OCI-LY7 (cell line): ENCODE measurements at places on chromosomes 11 and 22.

DNA sequence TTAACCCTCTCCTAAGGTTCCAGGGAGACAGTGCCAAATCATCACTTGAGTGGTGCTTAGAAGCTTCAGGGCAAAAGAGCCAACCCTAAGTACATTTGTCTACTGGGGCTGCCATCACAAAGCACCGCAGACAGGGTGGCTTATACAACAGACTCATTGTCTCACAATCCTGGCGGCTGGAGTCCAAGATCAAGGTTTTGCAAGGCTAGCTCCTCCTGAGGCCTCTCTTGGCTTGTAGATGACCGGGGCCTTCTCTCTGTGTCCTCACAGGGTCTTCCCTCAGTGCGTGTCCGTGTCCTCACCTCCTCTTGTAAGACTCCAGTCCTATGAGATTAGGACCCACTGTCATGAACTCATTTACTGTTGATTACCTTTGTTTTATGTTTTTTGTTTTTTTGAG lies 34.1 kb upstream of the CD81 start:
- no peak for DNase-seq

DNA sequence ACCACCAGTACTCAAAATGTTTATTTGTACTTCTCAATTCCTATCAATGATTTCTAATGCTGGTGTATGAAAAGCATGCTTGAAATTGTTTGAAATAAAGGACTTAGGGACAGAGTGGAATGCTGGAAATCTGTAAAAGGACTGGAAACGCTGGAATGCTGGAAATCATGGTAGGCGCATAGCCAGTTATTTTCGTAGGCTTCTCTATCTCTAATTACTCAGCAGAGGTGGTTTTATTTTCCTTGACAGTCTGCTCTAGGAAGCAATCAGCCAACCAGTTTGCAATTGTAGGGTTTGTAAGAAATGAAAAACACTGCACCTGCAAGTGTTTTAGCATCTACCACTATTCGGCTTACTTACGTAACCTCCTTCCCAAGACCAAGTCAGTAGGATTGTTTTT lies 788 bp downstream of the LIN7C start:
- no peak for DNase-seq

GRCh38 chr11:132114185-132114584 lies 743.8 kb downstream of the NTM start:
- DNase-seq = no peak

GRCh38 chr22:27764722-27765236 lies 36.8 kb downstream of the MN1 start:
- DNase-seq = no peak

- DNase-seq = no peak
Observed at GRCh38 chr11:87754685-87755084, 420.6 kb downstream of the RAB38 start.

- no peak for DNase-seq
Observed at GRCh38 chr11:130882138-130882551, 34.1 kb downstream of the SNX19 start.

DNA sequence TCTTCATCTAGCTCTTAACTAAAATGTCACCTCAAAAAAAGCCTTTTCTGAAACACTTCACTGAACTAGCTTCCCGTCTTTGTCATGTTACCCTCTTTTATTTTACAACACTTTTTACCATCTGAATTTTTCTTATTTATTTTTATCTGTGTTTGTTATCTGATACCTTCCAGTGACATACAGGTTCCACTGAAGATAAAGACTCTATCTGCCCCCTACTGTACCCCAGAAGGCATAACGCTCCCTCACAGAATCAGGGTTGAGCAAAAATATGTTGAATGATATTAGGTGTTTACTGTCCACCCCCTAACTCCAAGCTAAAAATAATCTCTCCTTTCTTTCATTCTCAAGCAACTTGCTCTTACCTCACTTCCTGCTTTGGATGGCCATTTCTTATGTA lies 654.2 kb downstream of the NELL1 start:
- no peak for DNase-seq

DNA sequence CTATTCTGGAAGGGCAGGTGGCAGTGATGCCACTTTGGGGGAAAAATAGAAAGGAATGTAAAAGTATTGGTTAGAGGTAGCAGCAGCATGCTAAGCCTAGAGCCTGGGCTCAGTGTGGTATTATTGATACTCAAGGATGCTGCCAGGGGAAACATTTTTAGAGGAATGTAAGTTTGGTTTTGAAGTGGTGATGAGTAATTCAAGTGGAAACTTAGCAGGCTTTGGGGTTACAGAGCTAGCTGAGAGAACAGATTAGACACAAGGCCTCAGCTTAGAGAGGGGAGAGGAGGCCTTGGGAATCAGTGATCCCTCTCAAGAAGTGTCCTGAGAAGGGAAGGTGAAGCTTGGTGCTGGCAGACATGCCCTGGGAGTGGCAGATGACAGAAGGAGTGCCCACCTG lies 32.9 kb upstream of the DDI1 start:
- DNase-seq = no peak

DNA sequence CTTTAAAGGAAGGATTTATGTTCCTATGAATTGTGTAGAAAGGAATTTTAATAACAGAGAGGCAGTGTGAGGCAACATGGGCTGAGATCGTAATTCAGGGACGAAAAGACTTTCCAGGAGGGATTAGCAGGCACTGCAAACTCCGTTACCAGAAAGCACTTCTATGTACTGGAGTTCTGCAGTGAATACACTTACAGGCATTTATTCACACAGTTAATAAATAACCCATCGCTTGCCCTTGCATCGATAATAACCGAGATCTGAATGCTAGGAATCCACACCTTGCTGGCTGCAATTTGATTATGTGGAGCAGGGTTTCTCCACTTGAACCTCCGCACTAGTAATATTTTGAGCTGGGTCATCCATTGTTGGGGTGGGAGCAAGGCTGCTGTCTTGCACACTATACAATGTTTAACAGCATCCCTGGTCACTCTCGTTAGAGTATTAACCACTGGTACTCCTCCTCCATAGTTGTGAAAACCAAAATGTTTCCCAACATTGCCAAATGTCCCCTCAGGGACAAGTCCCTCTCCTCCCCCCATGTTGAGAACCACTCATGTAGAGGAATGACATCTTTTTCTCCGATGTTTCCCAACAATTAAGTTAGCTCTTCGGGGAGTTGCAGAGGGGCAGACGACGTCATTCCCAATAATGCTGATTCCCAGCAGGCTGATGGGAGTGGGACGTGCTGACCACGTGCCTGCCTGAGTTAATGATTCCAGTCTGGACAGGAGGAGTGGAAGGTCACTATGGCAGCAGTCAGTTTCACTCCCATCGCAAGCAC lies 99.5 kb downstream of the SNX19 start:
- DNase-seq = no peak

DNA sequence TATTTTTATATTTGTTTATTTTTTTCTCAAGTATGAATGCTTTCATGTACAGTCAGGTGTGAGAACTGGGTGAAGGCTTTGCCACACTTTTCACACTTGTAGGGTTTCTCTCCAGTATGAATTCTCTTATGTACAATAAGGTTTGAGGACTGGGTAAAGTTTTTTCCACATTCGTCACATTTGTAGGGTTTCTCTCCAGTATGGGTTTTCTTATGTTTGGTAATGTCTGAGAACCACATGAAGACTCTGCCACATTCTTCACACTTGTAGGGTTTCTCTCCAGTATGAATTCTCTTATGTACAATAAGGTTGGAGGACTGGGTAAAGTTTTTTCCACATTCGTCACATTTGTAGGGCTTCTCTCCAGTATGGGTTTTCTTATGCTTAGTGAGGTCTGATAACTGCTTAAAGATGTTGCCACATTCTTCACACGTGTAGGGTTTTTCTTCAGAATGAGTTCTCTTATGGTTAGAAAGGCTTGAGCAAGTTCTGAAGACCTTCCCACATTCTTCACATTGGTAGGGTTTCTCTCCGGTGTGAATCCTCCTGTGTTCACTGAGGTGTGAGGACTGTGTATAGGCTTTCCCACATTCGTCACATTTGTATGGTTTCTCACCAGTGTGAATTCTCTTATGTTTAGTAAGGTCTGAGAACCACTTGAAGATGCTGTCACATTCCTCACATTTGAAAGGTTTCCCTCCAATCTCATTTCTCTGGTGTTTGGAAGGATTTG lies 19.7 kb downstream of the ZNF195 start:
- DNase-seq = no peak

DNA sequence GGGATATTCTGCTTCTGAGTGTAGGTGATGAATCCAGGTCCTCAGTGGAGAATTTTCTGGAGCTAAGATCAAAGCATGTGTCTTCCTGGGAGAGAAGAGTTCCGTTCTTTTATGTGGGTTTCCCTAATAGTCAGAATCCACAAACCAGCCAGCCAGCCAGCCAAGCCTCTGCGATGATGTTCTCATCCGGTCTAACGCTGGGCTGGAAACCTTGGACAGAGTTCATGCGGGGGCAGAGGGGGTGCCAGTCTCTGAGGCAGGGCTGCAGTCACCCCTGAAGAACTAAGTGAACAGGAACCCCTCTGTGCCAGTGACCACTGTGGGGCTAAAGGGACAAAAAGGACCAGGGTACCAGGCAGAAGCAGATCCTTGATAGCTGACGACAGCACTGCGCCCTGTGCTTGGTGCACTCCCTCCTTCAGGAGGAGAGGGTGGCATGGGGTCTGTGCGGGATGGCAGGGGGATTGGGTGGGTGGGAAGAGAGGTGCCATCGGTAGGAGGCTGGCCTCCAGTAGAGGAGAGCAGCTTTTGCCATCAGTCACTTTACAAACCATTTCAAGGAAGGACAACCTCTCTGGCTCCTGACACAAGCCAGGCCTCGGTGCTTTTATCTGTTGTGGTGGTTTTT lies 27.1 kb downstream of the ADAMTS15 start:
- DNase-seq = no peak

- no peak for DNase-seq
Observed at GRCh38 chr11:7439746-7440320, 45.5 kb upstream of the OLFML1 start.

GRCh38 chr11:30348035-30348434 lies 25.1 kb downstream of the ARL14EP start:
- DNase-seq = no peak

DNA sequence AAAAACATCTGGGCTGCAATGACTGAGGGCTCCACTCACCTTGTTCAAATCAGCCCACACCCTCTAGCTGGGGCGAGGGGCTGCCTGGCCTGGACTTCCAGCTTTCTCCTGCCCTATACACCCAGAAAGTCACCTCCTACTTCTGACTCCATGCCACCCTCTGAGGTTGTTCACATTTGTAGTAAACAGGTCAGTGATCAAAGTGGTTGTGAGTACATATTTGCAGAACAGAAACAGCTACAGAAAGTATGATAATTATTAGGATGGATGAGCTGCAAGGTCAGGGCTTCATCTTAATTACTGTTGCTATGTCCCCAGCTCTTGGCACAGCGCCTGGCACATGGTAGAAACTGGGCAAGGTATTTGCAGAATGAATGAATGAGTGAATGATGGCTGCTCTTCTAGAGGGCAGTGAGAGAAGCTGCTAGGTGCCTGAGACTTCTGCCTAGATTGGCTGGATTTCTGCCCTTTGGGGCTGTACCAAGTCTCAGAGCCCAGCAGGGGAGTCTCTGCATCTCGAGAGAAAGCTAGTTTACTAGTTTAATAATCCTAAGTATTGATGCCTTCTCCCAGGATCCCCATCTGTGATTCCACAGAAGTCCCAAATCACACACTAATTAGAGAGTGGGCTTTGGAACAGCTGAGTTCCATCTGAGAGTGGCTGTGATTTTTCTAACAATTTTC lies 36.0 kb downstream of the SYT13 start:
- peak; percentile 12 for DNase-seq

DNA sequence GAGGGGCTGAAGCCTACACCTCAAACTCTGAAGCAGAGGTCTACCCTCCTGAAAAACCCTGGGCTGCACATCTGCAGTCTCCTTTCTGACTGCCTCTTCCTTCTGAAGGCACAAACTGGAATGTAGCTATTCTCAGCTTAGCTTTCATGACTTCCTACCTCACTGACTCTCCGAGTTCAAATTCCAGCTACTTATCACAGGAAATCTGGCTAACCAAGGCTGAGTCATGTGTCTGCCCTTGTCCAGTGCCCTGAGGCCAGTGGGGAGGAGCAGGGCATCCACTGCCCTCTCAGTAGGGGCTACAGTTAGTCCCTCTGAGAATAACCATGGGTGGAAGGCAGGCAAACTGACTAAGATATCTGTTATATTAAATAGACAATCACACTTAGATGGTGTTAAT lies 29.2 kb downstream of the PDGFD start:
- no peak for DNase-seq

DNA sequence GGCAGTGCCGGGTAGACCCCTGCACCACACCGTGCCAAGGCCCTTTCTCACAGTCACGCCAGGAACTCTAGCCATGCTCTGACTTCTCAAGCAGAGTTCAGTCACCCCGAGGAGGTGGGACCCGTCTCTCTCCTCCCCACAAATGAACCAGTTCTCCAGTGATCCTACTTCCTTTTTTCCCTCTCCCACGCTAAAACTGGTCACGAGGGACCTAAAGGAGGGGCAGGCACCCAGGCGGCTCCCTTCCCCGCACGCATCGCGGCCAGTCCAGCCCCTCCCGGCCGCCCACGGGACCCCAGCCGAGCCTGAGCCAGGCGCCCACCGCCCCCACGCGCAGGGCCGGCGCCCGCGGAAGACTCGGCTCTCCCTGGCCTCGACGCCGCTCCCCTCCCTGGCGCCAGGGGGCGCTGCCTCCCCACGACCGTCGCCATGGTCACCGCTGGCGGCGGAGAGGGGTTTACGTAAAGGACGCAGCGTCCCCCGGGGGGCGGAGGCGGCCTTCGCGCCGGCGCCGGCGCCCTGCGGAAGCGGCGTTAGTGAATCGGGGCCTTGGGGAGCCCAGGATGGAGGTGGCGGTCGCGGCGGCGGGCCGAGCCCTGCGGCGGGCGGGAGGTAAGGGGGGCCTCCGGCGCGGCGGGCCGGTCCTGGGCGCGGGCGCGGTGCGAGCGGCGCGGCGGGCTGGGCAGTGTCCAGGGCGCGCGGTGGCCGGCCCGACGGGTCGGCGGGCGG lies at the start of gene DAGLA:
Gene DAGLA, plus strand, starts transcription at position 499 of the 729 bp plus-strand sequence. CDS start 39,765 bp downstream, outside the sequence.
- no peak for DNase-seq

- DNase-seq = no peak
Observed at GRCh38 chr11:16911658-16912057, 102.6 kb downstream of the PLEKHA7 start.

GRCh38 chr22:40533712-40534378 lies 102.7 kb downstream of the MRTFA start:
- peak; percentile 89 for DNase-seq

- DNase-seq = no peak
Observed at GRCh38 chr11:85776951-85777602, 33.9 kb downstream of the SYTL2 start.

DNA sequence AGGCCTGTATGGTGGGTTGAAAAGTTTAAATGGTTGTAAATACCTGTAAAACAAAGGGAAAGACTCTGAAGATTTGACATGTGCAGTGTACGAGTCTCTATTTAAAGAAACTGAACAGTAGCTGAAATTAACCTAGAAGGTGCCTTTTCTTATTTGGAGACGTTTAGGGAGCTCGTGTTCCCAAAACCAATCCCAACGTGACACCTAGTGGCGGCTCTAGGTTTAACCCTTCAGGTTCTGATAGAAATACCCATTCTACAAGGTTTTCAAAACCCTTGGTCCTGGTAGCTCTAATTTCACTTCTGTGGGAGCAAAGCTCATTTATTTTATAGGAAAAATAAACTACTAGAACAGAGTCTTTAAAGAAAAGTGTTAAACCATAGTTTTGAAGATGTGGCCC lies 258.3 kb downstream of the LRRC4C start:
- peak; percentile 26 for DNase-seq
